AG20443 (cell line): ENCODE measurements at places on chromosomes 2 and 18.

- DNase-seq = no peak
These were observed 148.3 kb downstream of the HNMT start for GRCh38 chr2:138112536-138112935.

DNA sequence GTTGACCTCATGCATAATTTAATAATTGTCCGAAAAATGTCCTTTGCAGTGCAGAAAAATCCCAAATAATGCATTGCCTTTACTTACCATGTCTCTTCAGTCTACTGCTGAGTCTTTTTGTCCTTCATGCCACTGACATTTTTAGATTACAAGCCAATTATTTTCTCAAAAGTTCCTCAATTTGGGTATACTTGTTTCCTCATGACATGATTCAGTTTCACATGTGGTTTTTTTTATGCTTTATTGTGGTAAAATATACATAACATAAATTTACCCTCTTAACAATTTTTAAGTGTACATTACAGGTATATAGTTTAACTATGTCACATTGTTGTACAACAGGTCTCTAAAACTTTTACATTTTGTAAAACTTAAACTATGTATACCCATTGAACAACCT, 81.0 kb downstream of the EPC2 start:
- no peak for DNase-seq

GRCh38 chr2:8263901-8264300, 418.0 kb upstream of the ID2 start:
- DNase-seq = no peak

DNA sequence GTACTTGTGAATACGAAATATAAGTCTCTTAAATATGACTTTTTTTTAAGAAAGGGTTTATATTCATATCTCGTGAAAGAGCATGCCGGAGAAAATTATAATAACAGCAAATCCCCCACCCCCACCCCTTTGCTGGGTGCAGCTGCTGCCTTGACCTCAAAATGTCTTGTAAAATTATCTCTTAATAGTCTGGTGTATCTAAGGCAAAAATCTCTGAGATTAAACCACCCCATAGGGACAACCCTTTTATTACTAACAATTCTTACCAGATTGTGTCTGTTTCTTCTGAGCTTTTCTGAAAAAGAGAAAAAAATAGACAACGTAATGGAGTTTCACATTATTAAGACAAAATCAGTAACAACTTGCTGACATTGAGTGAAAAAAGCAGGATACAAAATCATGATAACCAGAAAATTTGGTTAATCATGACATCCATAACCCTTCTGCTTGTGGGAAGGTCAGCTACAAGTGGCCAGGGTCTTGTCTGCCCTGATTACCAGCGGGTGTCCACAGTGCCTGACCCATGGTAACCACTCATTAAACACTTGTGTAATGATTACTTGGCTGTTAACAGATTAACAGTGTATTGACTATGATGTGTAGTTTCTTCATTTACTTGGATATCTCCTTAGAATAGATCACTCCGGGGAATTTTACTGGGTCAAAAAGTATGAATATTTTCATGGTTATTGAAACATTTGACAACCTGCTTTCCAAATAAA, 1.5 kb downstream of the STRADB start:
- no peak for DNase-seq

- no peak for DNase-seq
These were observed 173.8 kb upstream of the SIX3 start for GRCh38 chr2:44767691-44768090.

- DNase-seq = no peak
These were observed 46.7 kb upstream of the B3GNT7 start for GRCh38 chr2:231348704-231349373.

GRCh38 chr2:105861200-105861599, 116.5 kb downstream of the NCK2 start:
- DNase-seq = no peak

DNA sequence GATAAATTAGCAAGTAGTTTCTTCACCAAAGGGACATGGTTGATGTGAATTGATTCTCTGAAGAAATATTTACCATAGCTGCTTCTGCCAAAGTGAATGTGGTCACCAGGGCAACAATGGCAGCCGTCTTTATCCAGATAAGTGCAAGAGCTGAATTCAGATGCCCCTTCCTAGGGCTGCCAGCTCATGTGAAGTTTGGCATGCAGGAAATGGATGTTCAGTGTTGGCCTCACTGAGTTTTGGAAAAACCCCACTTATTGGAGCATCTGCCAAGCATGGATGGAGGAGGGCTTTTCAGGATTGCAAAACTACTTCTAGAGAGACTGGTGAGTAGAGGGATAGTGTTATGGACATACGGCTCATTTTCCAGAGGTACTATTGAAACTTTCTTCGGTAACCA, 80.8 kb downstream of the FMNL2 start:
- DNase-seq = peak; percentile 17

- DNase-seq = no peak
These were observed 7.7 kb downstream of the FAM228A start for GRCh38 chr2:24182507-24182906.

DNA sequence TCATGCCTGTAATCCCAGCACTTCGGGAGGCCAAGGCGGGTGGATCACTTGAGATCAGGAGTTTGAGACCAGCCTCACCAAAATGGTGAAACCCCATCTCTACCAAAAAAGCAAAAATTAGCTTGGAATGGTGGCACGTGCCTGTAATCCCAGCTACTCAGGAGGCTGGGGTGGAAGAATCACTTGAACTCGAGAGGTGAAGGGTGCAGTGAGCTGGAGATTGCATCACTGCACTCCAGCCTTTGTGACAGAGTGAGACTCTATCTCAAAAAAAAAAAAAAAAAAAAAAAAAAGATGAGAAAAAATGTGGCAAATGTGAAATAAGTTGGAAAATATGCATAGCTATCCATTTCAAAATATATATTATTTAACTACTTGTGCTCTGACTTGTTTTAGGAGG, 65.0 kb downstream of the KCNS3 start:
- DNase-seq = no peak

- DNase-seq = no peak
These were observed 326.5 kb upstream of the SLC39A10 start for GRCh38 chr2:195330513-195330956.
